Left lung (tissue), 14 donors: ENCODE measurements at places on chromosomes 1 and 21. TPM values are rescaled to one million over a fixed set of nuclear protein-coding genes. Genes with fewer than 3 reads are reported as not detected.
A peak's percentile ranks its signal among the peaks of the same experiment; 100 is the strongest.

DNA sequence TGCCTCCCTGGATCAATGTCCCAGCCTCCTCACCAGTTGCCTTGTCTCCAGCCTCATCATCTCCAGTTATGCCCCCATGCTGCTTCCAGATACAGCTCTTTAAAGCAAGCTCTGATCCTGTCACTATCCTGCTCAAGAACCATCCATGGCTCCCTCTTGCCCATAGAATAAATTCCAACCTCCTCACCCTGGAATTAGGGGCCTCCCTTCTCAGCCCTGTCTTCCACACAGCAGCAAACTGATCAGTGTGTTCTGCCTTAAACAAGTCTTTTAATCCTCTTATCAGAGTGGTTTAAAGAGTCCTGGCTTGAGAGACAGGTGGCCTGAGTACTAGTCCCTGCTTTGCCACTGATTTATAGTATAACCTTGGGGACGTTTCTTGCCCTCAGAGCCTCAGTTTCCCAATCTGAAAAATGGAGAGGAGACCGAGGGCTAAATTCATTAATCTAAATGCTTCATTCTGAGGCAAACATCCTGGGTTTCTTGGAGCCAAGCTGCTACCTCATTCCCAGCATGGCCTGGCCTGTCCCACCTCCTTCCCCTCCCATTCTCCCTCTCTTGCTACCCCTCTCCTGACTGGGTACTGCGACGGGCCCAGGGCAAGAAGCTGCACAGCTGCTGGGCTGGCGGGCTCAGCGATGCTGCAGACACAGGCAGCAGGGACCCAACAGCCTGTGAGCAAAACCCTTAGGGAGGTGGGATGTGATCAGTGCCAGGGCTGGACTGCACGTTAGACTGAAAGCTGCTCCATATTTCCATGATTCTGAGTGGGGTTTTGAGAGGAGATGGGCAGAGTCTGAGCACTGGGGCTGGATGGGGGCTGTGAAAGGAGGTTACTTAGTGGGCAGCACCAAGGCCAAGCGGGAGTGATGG lies 221.4 kb downstream of the PTPRU start:
- DNase-seq, result no peak

DNA sequence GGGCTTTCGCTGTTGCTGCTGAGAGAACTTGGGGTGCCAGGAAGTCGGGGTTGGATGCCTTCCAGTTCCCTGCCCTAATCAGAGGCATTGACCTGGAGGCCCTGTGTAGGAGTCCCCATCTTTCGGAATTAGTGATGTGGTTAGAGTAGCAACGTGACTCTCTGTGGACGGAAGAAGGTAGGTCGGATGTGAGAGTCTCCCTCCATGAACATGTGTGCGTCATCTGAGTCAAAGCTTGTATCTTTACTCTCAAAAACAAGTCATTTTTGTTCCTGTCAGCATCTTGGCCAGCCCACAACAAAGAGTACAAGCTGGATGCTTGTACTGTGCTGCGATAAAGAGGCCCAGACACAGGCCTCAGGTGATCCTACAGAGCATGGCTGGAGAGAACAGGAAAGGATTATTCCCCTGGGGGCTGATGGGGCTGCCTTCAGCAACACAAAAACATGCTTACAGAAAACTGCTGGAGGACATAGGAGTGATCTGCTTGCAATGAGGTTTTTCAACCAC lies 31.0 kb upstream of the IL10 start:
- no peak for DNase-seq

- DNase-seq, result no peak
These were observed 177.3 kb downstream of the EDEM3 start for GRCh38 chr1:184577319-184577718.

GRCh38 chr1:155219592-155220031 lies 11.1 kb downstream of the MTX1 start:
- DNase-seq, result no peak

GRCh38 chr21:31234936-31235335 lies 109.1 kb downstream of the TIAM1 start:
- DNase-seq, result no peak

- DNase-seq, result no peak
These were observed 2.2 kb downstream of the MIGA1 start for GRCh38 chr1:77781683-77782082.

DNA sequence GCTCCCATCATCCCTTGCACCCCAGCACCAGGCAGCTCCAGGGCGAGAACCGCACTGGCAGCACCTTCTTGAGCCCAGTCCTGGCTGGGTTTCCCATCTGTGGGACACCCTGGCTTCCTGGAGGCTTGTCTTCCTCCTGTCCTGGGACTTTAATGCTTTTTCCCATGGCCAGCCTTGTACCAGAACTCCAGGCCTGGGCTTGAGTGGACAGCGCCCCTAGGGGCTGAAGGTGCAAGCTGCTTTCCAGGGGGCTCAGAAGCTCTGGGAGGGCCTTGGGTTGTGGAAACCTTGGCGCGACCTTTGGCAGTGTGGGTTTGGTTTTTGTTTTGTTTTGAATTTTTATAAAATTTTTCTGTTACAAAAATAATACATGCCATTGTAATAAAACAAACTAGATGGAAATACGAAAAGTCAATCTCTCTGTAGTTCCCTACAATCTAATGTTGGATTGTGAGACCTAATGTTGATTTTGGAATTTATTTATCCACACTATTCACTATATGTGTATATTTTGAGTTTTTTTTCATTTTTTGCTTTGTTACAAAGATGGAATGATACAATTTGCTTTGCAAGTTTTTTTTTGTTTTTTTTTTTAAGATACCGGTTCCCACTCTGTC lies 33.8 kb upstream of the RPL11 start:
- peak; percentile 45 for DNase-seq

DNA sequence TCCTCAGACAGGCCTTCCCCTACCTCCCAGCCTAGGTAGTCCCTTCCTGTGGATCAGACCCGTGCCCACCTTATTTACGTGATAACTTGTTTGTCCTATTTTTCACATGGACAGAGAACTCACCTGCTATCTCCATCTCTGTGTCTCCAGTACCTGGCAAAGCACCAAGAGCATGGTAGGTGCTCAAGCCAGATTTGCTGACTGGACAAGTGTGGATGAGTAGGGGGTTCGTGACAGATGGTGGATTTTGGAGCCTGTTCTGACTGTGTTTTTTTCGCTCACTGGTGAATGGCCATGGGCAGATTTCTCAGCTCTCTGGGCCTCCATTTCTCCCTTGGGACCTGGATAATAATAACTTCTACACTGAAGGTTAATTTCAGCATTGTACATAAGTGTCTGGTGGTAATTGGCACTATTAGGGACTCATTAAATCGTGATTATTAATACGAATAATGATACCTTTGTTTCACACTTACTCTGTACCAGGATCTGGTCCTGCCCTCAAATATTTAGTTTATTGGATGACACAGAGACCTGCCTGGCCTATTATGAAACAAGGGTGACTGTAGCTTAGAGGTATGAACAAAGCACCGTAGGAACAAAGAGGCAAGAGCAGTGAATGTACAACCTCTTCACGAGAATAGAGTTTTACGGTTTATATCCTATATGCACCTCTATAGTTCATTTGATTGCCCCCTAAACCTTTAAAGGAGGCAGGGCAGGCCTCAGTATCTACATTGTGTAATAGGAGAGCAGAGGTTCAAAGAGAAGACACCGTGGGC lies 24.5 kb upstream of the SLC26A9 start:
- no peak for DNase-seq

- DNase-seq, result no peak
These were observed 155.7 kb downstream of the TNFSF18 start for GRCh38 chr1:172895050-172895460.

GRCh38 chr1:153488731-153489130 lies 28.3 kb upstream of the S100A7 start:
- DNase-seq, result no peak

DNA sequence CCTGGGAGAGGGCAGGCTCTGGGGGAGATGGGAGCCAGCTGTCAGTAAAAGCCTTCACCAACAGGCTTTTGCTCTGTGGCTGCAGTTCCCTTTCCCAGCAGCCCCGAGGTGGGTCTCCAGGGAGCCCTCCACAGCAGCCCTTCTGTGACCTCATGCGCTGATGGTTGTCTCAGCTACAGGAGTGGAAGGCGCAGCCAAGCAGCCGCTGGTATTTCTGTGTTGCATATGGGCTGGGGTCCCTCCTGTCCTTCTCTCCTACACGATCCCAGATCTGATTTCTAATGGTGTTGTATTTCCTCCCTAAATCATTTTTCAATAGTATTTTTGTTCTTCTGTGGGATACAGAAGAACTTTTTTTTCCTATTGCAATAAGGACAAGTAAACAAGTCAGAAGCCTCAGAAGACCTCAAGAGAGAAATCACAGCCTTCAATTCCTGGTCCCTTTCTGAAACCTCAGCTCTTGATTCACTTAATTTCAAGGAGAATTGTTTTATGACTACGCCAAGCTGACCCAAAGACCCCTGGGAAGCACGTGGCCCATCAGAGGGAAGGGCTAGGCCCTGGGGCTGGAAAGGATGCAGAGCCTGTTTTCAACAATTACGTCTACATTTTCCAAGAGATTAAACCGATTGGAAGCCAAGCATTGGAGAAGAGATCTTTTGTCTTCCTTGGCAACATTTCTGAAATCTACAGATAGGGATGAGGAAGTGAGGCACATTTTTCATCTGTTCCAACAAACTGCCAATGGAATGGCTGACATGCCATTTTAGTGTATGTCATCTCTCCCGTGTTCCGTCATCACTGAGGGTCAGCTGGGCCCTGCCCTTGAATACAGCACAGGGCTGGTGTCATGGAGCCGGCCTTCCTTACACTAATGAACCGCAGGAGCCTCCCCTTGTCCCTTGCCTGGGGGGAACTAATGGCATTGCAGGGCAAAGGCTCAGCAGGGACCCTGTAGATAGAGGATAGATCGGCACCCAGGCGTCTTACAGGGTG lies 42.0 kb upstream of the SCCPDH start:
- DNase-seq, result no peak

GRCh38 chr1:207025146-207025880 lies 7.2 kb downstream of the C1orf116 start:
- no peak for DNase-seq

DNA sequence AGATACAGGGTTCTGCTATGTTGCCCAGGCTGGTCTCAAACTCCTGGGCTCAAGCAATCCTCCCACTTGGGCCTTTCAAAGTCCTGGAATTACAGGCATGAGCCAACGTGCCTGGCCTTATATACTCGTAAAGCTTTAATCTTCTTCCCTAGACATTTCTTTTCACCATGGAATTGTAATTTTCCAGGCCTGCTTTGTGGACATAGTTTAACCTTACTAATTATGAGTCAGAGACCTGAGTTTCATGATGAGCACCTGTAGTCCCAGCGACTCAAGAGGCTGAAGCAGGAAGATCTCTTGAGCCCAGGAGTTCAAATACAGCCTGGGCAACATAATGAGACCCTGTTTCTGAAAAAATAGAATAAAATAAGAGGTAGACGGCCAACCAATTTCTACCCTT lies 12.3 kb downstream of the PATJ start:
- DNase-seq, result no peak

- DNase-seq, result no peak
These were observed 115.4 kb downstream of the TRABD2B start for GRCh38 chr1:47881505-47882442.

- DNase-seq, result no peak
These were observed 14.4 kb downstream of the SLC41A1 start for GRCh38 chr1:205798577-205798976.

DNA sequence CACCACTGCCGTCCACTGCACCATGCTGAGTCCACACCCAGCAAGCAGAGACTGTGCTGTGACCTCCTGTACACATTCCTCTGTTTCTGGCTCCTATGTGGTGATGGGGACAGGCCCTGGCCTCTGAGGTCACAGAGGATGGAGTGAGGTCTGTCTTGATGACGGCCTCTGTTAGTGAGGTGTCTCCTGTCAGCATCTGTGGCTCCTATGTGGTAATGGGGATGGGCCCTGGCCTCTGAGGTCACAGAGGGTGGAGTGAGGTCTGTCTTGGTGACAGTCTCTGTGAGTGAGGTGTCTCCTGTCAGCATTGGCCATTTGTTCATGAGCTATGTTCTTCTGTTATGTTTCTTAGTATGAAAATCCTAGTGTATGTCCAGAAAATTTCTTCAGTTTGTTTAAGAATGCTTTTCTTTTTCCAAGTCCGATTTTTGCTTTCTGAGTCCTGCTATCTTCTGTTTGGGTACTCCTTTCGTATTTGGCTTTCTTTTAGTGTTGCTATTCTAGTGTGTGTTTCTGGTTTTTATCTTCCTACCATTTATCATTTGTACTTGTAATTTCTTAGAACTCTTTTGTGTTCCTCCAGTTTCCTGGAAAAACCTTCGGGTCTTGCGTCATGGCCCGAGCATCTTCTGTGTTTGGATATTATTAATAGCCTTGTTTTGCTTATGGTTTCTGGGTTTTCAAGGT lies 13.4 kb downstream of the SNAP47 start:
- no peak for DNase-seq

GRCh38 chr1:53627031-53627430 lies 111.9 kb downstream of the GLIS1 start:
- no peak for DNase-seq

DNA sequence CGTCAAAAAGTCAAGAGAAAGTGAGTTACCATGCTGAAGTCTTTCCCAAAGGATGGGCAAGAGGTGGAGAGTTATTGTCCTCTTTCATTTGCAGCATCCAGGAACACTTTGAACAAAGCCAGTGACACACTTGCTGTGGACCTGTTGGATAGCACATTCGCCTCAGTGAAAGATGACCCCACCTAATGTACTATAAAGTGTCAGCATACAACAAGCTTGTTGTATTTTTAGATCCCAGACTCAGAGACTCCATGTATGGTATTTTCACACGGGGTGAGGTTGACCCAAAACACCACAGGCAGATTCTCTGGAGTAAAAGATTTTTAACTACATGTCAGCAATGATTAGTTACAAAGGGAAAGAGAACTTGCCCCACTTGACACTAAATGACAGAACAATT lies 273.8 kb downstream of the PTBP2 start:
- DNase-seq, result no peak

DNA sequence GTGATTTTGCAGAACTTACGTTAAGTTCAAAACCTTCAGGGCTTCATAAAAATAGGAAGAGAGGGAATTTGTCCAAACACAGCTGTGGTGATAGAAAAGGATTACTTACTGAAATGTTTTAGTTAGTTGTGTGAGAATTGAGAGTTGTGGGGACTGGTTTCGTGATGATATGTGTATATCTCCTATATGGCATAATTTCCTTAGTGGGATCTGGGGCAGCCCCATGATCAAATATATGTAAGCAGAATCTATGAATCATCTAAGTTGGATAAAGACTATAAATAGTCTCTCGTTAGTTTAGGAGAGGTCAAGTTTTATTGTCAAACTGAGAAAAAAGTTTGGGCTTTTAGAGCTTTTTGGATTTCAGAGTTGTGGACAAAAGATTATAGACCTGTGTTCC lies 14.9 kb downstream of the MTR start:
- no peak for DNase-seq

GRCh38 chr21:33817138-33817537 lies 98.5 kb downstream of the ATP5PO start:
- no peak for DNase-seq

The SERTAD4 gene
- 5.0 TPM for total RNA-seq

The SELL gene
- total RNA-seq, result 10.2 TPM

The GJA4 gene
- total RNA-seq, result 26.1 TPM

The SH3BGR gene
- total RNA-seq, result 3.6 TPM

The CTSE gene
- 191 TPM for total RNA-seq

The AMPD1 gene
- total RNA-seq, result 0.79 TPM

The KRTAP19-3 gene
- total RNA-seq, result not detected
